ENCODE measurements at places on chromosomes 2 and 18.

DNA sequence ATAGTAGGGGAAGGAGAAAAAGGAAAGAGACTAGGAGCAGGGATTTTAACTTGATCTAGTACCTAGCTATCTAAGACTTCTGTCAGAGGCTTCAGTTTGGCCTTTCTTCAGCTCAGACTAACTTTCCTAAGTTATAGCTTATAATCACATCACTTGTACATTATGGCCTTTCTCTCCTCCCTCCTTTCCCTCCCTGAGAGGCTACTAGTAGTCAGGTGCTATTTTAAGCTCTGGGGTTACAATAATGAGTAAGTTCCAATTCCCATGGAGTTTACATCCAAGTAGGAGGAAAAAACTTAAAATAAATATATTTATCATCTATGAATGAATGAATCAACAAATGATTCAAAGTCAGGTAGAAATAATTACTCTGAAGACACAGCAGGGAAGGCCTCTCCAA, 90.8 kb upstream of the CDKL4 start:
- DNase-seq: no peak

- DNase-seq: no peak
Observed at GRCh38 chr2:240962300-240963064, 35.9 kb upstream of the SNED1 start.

DNA sequence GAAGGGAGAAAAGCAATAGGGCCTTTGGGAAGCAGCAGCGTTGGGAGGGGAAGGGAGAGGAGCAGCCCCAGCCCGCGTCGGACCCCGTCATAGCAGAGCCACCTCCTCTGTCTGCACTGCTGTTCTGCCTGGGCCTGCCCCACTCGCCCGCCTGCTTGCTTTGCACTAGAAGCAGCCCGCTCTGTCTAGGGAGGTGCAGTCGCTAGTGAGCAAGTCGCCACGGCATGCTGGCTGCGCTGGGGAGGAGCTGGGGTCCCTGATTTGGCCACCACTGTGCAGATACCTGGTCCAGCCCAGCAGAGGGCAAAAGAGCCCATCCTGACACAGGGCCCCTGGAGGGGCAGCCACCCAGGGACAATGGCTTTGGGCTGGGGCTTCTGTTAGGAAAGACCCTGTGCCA, 8.0 kb upstream of the TMEM214 start:
- DNase-seq: no peak

DNA sequence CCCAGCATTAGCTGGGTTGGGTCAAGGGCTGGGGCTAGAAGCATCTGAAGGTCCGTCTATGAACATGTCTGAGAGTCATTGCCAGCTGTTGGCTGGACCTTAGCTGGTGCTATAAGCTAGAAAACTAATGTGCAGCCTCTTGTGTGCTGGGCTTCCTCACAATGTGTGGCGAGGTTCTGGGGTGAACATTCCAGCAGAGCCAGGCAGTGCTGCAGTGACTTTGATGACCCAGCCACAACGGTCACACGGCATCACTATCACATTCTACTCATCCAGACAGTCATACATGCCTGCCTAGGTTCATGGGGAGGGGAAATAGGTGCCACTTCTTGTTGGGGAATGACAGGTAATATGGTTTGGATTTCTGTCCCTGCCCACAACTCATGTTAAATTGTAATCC, 260.5 kb downstream of the CYP26B1 start:
- DNase-seq: no peak

GRCh38 chr2:104784264-104784663, 69.7 kb upstream of the POU3F3 start:
- no peak for DNase-seq
